ENCODE measurements at places on chromosomes 12 and 14.

- H3K27me3 ChIP-seq, result no peaks in the 10 kb centered on the region
- no peaks in the 10 kb centered on the region for H3K4me1 ChIP-seq
- H3K4me3 ChIP-seq, result no peak overlapping the region
Observed at GRCh38 chr14:78005325-78005724, 164.8 kb upstream of the NRXN3 start.

DNA sequence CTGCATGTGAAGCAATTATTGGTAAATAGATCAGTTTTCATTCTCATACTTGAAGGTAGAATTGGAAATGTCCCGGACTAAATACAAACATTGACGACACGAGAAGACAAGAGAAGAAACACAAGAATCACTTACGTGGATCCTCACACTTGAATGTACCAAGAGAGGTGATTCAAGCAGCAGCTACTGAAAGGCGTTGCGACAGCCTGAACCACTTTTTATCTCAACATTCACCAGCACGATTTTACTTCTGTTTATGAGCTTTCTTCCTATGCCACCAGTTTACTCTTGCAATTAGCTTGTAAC lies 3.6 kb upstream of the FZD10 start:
- no peak for DNase-seq
- H3K4me1 ChIP-seq, result no peaks in the 10 kb centered on the region
- H3K27ac ChIP-seq, result no peak overlapping the region
- H3K27me3 ChIP-seq, result peaks cover 3% of the 10 kb centered on the region
- no peaks in the 10 kb centered on the region for H3K36me3 ChIP-seq

- H3K4me3 ChIP-seq, result no peak overlapping the region
- H3K27me3 ChIP-seq, result no peaks in the 10 kb centered on the region
- H3K4me1 ChIP-seq, result peaks cover 15% of the 10 kb centered on the region
- no peaks in the 10 kb centered on the region for H3K36me3 ChIP-seq
- DNase-seq, result peak; percentile 59
Observed at GRCh38 chr12:12779529-12779928, 5.9 kb upstream of the APOLD1 start.

DNA sequence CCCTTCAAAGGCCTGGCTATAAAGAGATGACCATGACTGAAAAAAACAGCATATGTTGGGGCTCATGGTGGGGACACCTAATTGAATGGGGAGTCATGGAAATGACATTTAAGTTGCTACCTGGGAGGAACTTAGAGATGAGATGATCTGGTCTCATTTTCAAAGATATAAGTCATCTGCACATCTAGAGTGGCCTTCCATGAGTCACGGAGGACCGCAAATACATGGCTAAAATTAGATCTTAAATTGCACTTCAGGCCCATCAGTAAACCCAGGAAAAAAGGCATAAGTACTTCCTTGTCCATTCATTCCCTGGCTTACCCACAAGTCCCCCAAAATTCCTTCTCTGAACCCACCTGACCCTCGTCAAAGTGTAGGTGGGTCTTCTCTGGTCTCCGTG lies 53.4 kb downstream of the SPTB start:
- H3K4me1 ChIP-seq, result peaks cover 21% of the 10 kb centered on the region
- H3K27me3 ChIP-seq, result peaks cover 7% of the 10 kb centered on the region
- H3K36me3 ChIP-seq, result no peaks in the 10 kb centered on the region
- H3K4me3 ChIP-seq, result no peak overlapping the region
- DNase-seq, result no peak

DNA sequence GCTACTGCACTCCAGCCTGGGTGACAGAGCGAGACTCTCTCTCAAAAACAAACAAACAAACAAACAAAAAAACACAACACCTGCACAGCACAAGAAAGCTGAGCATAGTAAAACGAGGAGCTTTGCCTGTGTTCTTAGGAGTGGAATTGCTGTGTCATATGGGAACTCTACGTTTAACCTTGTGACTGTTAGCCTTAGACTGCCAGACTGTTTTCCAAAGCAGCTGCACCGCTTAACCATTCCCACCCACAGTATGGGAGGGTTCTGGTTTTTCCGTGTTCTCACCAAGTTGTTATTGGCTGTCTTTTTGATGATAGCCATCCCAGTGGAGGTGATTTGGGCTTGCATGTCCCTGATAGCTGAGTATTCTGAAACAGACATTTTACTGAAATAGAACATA lies 9.2 kb downstream of the WNT5B start:
- no peaks in the 10 kb centered on the region for H3K36me3 ChIP-seq
- H3K27ac ChIP-seq, result no peak overlapping the region
- no peak for DNase-seq
- H3K4me1 ChIP-seq, result peaks cover 21% of the 10 kb centered on the region

DNA sequence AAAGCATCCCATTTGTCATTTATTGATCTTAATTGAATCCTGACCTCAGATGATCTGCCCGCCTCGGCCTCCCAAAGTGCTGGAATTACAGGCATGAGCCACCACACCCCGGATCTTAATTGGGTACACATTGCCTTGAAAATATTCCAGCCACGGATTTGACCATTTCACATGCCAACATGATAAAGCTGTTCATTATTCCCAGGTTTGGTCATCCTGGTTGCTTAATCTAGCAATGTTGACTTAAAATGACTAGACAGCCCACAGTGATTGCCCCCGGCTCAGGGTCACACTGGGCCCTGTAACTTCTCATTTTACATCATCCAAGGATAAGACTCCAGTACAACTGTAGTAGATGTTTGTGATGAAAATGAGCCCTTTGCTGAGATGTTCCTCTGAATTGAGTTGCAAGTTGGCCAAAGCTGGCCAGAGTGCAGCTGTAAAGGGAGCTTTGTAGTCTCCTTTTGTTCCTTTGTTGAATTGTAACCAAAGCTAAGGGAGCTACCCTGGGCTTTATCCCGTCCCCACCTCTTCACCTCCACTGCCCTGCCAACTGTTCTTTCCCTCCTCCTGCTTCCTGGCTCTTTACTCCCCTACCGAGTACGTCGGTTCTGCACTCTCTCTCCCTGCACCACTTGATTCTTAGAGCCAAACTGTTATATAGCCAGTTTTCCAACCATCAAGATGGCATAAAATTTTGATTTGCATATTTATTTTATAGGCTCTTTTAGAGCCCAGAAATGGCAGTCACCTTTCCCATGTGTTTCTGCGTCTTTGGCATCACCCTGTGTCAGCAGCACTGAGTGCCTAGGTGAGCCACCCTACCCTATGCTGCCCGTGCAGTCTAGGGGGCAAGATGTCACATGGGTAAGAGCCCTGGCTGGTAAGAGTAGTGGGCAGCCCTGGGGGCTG lies 141.3 kb upstream of the HIF1A start:
- no peak overlapping the region for H3K4me3 ChIP-seq
- DNase-seq, result peak; percentile 99
- peak overlapping the region; percentile 84 for H3K27ac ChIP-seq
- H3K4me1 ChIP-seq, result peaks cover 90% of the 10 kb centered on the region

DNA sequence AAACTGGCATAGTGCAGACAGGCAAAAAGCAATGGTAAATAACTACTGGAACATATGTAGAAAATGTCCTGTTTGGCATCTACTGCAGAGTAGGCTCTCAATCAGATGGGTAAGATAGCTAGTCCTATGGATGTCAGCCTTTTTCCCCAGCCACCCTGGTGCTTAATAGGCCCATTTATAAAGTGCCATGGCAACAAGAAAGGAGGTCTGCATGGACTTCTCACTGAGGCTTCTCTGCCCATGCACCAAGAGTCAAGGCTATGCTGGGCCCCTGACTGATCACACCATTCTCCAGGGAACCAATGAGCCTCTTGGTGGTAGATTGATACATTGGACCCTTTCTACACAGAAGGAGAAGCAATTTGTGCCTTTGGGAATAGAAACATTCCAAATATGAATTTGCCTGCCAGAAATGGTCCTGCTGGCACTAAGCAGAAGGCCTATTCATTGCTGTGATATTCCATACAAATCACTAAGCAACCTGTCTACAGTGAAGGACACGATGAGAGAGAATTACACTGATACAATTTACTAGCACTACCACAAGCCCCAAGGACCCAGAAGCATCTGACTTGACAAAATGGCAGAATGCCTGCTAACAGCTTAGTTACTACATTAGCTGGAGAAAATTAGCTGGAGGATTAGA lies 43.8 kb downstream of the RESF1 start:
- H3K36me3 ChIP-seq, result no peaks in the 10 kb centered on the region
- peaks cover 8% of the 10 kb centered on the region for H3K4me1 ChIP-seq
- H3K27me3 ChIP-seq, result no peaks in the 10 kb centered on the region
- no peak for DNase-seq

DNA sequence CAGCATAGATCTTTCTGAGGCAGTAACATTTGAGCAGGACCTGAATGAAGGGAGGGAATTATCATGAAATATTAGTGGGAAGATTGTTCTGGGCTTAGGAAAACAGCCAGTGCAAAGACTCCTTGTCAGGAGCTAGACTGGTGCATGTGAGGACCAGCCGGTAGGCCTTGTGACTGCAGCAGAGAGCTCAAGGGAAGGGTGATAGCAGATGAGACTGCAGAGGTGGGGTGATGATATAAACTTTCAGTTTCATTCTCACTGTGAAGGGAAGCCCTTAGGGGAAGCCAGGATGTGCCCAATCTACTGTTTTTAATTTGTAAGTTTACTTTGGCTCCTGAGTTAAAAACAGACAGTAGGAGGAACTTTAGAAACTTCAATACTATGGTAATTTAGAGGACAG lies 12.4 kb downstream of the IL22 start:
- DNase-seq, result no peak
- H3K27me3 ChIP-seq, result no peaks in the 10 kb centered on the region
- H3K27ac ChIP-seq, result no peak overlapping the region
- H3K4me1 ChIP-seq, result peaks cover 9% of the 10 kb centered on the region
- H3K4me3 ChIP-seq, result no peak overlapping the region

GRCh38 chr14:103067231-103067954 lies 10.0 kb upstream of the CDC42BPB start:
- no peak overlapping the region for H3K27ac ChIP-seq
- no peak for DNase-seq
- no peaks in the 10 kb centered on the region for H3K36me3 ChIP-seq

- peaks cover 6% of the 10 kb centered on the region for H3K36me3 ChIP-seq
- H3K4me1 ChIP-seq, result no peaks in the 10 kb centered on the region
- no peaks in the 10 kb centered on the region for H3K27me3 ChIP-seq
- H3K27ac ChIP-seq, result no peak overlapping the region
- no peak overlapping the region for H3K4me3 ChIP-seq
Observed at GRCh38 chr14:31320922-31321766, 99.2 kb downstream of the HEATR5A start.

DNA sequence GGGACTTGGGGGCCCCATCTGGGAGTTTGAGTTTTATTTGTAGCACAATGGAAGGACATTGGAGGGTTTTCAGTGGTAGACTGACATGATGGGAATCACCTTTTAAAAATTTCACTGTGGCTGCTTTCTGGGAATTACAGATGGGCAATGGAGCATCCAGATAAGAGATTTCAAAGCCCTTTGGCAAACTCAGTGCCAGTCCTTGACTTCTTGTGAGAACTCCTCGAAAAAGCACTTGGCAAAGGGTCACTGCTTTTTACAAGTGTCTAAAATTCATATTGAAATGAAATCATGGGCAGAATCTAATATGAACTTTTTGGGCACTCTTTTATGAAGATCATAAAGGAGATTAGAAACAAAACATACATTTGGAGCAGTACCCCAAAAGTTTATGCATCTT lies 34.3 kb upstream of the IGF1 start:
- no peak overlapping the region for H3K27ac ChIP-seq
- H3K36me3 ChIP-seq, result no peaks in the 10 kb centered on the region
- DNase-seq, result no peak
- no peak overlapping the region for H3K4me3 ChIP-seq
- no peaks in the 10 kb centered on the region for H3K27me3 ChIP-seq

GRCh38 chr14:26370115-26370514 lies 227.7 kb downstream of the NOVA1 start:
- H3K36me3 ChIP-seq, result no peaks in the 10 kb centered on the region
- H3K4me3 ChIP-seq, result no peak overlapping the region
- H3K27me3 ChIP-seq, result no peaks in the 10 kb centered on the region
- no peak for DNase-seq

DNA sequence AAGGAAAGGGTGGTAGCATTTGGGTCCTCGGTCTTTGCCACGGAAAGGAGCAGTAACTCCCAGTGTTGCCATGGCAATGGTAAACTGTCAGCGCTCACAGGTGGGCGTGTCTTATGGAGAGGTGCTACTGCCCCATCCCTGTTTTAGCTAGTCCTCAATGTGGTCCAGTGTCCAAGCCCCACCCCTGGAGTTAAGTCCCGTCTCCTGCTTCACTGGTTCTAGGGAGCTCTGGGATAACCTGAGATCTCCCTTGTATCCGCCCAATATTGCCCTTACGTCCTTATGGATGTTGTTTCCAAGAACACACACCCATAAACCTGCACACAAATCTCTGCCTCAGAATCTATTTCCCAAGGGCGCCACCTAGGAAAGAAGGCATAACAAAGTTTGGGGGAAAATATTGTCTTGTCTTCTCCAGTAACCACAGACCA lies 64.2 kb downstream of the SPRING1 start:
- H3K27ac ChIP-seq, result no peak overlapping the region
- H3K36me3 ChIP-seq, result no peaks in the 10 kb centered on the region
- DNase-seq, result no peak
- no peak overlapping the region for H3K4me3 ChIP-seq

GRCh38 chr12:132329720-132330548 lies 545 bp upstream of the GALNT9 start:
- no peak for DNase-seq
- H3K27ac ChIP-seq, result no peak overlapping the region
- no peaks in the 10 kb centered on the region for H3K36me3 ChIP-seq
- H3K4me3 ChIP-seq, result no peak overlapping the region

DNA sequence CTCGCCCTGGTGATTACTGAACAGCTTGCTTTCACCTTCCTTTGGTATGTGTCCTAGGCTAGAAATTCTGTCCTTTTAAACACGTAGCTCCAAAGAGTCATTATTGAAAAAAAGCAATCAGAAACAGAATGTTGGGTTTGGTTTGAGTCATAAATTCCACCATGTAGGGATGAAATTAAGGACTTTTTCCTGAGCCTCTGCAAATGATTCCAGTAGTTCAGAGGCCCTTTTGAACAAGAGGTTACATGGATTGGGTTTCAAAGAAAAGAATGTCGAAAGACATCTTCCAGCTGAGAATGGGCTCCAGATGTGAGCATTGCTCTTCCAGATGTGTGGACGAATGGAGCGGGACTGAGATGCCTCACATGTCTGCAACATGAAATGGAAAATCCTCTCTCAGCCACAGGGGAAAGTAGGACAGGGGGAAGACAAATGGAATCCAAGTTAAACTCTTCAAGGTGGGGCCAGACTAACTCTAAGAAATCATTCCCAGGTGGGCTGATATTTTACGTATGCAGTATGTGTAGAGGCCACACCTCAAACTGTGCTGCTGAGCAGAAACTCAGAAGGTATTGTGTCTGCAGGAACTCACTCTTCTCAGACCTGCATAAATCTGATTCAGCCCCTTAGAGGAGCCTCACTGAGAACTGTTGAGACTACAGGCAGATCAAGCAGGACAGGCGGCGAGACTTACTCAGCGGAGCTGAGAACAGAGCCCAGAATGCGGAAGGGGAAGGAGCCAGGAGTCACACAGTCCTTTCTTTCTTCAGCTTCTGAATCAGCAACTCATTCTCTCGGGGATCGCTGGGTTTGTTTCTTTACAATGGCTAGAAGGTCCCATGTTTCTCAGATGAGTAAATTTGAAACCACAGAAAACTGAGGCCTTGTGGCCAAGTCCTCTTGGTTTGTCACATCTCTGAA lies 23.3 kb upstream of the EMP1 start:
- H3K4me3 ChIP-seq, result no peak overlapping the region
- peaks cover 32% of the 10 kb centered on the region for H3K27me3 ChIP-seq
- no peak for DNase-seq
